ENCODE measurements at places on chromosomes 12 and 14.

- DNase-seq = peak; percentile 46
Measured at GRCh38 chr14:71242237-71242748, 335.0 kb downstream of the PCNX1 start.

GRCh38 chr12:116354534-116354933 is 77.0 kb upstream of the MED13L start:
- no peak for DNase-seq

GRCh38 chr12:121145221-121145620 is 12.5 kb downstream of the P2RX7 start:
- DNase-seq = no peak

- DNase-seq = no peak
Measured at GRCh38 chr14:93970965-93971634, 5.3 kb downstream of the ASB2 start.

DNA sequence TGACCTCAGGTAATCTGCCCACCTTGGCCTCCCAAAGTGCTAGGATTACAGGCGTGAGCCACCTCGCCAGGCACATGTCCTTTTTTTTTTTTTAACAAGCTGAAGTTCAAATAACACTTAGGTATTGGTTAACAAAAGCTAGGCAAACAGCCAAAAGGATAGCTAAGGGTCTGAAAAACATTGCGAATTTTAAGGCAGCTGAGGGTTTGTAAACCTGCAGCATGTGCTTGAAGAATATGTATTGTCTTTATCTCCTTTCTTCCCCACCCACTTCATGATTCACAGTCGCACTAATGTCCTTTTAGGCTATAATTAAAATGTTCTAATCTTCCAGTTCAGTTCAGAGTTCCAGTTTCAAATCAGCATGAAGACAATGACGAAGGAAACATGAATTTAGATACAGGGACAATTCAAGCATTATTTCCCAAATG is 30.1 kb upstream of the CERS5 start:
- no peak for DNase-seq

DNA sequence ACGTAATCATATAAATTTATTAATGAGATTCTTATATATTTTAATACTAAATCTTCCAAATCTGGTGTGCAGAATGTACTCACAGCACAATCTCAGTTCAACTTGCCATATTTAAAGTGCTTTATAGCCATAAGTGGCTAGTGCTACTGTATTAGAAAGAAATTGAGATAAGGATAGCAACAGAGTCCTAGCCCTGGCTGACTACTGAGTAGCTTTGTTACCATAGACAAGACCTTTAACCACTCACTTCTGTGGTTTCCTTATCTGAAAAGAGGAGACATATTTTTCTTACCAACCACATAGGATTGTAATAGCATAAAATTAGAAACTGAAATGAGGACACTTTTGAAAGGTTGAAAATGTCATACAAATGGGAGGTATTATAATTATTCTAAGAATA is 2.0 kb upstream of the CHURC1 start:
- no peak for DNase-seq

DNA sequence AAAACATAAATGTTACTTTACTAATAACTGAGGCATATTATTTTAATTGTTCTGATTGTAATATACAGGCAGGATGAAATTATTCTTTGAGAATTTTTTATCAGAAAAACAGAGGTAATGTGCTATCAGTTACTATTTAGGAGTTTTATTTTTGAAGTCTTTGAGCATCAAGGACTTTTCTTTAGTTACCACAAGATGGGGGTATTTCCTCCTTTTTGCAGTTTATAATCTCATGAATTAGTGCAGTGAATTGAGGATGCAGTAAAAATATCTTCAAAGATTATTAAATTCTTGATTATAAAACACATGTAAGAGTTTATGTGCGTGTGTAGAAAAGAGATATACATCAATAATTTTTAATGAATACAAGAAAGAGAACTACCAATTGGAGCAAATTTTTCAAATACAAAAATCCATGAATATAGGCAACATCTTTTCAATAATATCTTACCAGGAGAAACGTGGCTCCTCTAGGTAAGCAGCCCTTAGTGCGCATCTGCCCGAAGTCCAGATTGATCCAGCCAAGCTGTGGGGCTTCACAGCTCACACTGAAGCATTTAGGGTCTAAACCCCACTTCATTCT is 71.6 kb downstream of the ERGIC2 start:
- DNase-seq = no peak

DNA sequence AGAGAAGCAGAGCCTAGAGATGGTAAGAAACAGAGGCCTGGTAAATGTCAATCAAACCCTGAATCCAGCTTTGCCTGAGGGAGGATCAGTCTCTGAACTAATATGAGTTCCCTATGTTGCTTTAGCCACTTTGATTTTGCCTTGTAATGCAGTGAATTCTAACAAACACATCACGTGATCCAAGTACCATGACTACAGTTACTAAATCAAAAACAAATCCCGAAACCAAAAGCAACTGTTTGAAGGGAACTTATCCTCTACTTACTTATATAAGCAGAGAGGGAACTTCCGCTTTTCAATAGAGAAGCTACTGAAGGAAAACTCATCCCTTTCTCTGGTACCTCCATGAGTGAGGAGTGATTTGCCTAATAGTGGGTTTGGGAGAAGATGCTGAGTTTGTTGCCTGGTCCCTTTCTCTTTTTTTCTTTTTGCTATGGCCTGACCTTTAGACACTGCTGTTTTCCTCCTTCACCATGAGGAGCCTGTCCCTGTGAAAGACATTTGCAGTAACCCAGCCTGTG is 7.7 kb upstream of the PPTC7 start:
- DNase-seq = no peak

GRCh38 chr14:92527721-92528120 is 14.1 kb downstream of the RIN3 start:
- DNase-seq = no peak

DNA sequence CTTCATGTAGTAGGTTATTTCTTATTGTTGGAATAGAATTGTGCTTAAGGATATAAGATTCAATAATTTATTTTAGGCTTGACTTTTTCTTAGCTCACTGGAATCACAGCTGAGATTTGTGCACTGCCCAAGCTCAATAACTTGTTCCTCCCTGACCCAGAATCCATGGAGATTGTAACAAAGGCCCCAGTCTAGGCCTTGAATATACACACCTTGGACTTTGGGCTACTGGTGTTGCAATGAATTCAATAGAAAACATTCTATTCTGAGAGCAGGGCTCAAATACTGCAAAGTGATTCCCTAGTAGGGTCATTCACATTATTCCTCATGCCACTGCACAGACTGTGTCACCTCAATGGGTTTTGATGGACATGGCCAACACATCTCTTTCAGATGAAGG is 352.4 kb downstream of the GALC start:
- DNase-seq = no peak

GRCh38 chr14:34465069-34465859 is 3.2 kb upstream of the SPTSSA start:
- no peak for DNase-seq

DNA sequence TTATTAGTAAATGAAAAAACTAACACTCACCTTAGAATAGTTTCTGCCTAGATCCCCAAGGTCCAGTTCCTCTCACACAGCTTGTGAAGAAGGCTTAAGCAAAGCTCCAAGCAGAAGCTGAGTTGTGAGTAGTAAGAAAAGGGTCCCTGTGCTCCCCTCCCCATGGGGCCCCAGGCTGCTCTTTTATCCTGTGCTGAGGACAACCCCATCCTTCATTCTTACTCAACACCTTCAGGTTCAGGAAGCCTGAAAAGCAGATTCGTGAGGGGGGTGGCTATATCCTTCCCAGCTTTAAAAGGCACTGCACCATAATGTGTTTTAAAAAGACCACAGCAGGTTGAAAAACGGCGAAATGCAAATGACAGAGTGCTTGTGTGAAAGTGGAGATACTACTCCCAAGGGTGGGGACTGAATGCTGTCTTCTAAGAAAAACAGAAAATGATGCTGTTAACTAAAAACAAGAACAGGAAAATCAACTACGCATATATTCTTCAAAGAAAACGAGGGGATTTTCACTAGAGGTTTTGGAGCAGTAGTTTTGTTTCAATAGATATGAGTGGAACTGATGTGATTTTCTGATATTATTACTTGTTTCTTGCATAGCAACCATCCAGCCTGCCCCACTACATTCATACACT is 182.7 kb downstream of the KTN1 start:
- DNase-seq = no peak

GRCh38 chr12:115451780-115452736 is 768.1 kb upstream of the TBX3 start:
- peak; percentile 46 for DNase-seq

DNA sequence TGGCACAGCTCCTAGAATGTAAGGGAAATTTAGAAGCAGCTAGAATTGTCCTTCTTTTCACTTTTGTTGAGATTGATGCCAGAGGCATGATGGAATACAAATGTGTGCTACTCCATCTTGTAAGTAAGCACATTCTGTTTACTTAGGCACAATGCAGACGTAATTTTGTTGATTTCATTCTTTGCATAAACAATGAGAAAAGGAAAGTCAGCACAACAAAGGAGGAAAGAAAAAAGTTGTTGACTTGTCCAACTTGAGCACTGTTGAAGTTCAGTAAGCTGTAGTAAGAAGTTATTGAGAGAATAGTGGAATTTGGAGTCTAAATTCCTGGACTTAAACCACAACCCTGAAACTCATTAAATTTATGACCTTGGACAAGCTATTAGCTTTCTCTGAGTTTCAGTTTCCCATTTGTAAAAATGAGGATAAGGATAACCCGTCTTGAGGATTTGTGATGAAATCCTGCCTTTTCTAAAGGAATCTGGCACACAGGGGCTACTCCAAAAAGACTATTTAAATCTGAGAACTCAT is 19.4 kb upstream of the CNTN1 start:
- no peak for DNase-seq

DNA sequence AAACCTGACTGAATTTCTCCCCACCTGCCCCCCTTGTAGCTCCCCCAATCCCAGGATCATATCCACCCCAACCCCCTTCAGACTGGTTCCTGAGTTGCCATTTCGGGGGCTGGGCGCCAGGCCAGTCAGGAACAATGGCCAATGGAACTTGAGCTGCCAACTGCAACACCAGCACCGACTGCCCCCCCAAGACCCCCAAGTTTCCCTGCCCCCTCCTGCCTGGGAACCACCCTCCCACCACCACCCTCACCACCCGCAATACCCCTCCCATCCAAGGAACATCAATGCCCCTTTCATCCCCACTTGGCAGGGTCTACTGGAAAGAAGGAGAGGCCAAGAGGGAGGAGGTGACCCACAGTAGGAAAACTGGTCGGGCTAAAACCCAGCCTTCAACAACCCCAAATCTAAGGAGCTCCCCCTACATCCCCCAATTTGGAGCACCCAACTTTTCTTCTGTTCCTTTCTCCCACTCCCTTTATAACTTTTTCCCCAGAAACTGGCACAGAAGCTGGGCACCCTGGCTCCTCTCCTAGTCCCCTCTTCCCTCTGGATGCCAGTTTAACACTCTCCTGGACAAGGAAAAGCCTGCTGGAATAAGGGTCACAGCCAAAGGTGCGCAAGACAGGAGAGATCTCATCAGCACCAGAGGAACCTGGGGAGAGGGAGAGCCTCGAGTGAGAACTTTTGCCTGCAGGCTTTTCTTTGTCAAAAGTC is 1.6 kb upstream of the NDRG2 start:
- DNase-seq = peak; percentile 75

GRCh38 chr12:51867371-51867770 is 18.9 kb upstream of the FIGNL2 start:
- no peak for DNase-seq

DNA sequence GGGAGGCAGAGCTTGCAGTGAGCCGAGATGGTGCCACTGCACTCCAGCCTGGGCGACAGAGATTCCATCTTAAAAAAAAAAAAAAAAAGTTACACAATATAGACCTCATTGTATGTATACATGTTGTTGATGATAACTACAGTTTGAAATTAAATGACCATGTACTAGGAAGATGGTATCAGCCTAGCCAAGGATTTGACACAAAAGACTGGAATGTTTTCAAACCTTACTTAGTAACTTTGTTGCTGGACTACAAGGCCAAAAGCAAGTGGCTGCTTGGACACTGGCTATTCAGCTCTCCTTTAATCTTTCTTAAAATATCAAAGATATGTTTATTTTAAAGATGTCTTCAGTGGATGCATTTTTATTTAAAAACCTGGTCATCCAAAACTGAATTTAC is 18.9 kb upstream of the NUDT4 start:
- no peak for DNase-seq

GRCh38 chr12:70849265-70849960 is 71.1 kb downstream of the PTPRR start:
- DNase-seq = no peak

DNA sequence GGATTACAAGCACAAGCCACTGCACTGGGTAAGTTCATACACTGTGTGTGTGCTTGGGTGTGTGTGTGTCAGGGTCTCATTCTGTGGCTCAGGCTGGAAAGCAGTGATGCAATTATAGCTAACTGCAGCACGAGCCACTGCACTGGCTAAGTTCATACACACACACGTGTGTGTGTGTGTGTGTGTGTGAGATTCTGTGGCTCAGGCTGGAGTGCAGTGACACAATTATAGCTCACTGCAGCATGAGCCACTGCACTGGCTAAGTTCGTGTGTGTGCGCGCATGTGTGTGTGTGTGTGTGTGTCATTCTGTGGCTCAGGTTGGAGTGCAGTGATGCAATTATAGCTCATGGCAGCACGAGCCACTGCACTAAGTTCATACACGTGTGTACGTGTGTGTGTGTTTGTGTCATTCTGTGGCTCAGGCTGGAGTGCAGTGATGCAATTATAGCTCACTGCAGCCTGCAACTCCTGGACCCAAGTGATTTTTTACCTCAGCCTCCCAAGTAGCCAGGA is 85.4 kb downstream of the HECTD1 start:
- no peak for DNase-seq

DNA sequence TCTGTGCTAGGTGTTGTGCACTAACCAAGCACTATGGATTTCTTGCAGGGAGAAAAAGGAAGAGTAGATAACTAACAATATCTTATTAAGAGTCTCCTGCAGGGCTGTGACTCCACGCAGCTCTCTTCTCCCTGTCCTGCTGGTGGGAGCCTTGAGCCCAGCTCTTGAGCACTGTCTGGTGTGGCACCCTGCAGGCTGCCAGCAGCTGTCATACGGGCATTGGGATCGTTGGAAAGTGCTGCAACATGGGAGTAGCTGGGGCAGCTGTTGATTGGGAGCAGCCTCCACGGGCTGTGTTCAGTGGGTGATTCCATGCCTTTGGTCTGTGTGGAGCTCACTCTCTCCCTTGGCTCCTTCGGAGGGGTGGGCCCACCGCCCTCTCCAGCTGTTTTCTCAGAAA is 125.3 kb downstream of the FBXL14 start:
- DNase-seq = no peak

DNA sequence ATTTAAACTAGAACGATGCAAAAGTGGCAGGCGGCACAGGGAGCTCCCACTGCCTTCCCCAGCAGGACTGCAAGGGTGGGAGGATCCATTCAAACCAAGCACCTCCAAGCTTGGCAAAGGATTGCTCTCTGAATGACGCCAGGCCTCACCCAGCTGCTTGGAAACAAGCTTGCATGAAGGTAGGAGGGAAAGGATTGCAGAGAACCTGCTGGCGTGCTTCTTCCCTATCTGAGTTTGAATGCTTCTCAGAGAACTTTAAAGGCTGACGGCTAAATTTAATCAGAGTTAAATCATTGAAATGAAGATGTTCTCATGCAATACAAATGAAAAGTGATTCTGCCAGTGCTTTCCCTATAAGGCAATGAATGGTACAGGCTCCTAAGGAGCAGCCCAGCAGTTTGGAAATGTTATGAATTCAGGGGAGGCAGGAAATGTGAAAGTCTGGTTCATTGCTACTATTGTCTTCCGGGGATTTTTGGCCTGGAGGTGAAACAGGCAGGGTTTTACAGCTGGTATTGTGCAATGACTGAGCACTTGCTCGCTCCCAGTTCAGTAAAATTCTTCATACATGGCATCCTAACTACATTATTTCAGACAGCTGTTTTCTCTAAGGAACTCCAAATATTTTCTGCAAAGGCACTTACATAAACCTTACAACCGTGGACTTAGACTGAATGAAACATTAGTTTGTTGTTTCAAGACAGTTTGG is 31.9 kb upstream of the DUSP6 start:
- peak; percentile 48 for DNase-seq
